ENCODE measurements at places on chromosomes 3 and 15.

- DNase-seq: no peak
These were observed 23.6 kb downstream of the PYGO1 start for GRCh38 chr15:55564347-55565145.

- DNase-seq: peak; percentile 41
These were observed 48.5 kb downstream of the KATNBL1 start for GRCh38 chr15:34161329-34161963.

DNA sequence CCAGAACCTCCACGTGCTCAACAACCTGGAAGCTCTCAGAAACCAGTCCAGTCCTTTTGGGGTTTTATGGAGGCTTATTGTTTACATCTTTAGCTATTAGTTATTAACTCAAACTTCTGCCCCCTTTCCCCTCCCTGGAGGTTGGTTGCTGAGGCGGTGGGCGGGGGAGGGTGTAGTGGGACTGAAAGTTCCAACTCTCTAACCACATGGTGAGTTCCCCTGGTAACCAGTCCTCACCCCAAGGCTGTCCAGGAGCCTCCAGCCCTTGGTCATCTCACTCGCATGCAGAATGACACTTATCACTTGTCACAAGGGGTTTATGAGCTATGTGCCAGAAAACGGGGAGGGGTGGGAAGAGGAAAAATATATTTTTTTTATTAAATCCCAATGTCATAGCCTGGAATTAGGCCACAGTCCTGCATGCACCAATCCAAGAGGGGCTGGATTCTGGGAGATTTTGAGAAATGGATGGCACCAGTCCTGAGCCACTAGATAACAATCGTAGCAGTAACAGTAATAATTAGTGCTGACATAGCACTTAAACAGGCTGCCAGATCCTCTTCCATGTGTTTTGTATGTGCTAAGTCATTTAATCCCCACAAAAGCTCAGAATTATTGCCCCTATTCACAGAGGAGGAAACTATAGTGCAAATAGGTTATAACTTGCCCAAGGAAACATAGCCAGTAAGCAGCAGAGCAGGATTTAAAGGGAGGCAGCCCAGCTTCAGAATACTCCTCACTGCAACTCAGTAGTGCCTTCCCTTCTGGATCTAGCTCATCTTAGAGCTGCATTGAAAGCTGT, 85.7 kb downstream of the CRYGS start:
- DNase-seq: no peak

- no peak for DNase-seq
These were observed 41.0 kb downstream of the LEKR1 start for GRCh38 chr3:156867174-156867573.

DNA sequence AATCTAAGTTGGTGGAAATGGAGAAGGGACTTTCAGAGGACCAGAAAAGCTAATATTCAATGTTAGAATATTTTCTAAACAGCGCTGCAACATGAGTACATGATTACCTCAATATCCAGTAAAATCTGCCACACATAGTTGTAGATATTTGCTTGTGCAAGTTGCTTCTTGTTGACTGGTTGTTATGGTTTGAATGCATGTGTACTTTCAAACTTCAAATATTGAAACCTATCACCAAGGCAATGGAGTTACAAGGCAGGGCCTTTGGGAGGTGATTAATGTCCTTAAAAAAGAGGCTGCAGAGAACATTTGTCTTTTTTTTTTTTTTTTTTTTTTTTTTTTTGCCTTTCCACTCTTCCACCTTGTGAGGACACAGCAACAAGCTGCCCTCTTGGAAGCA, 49.9 kb downstream of the TMCO5A start:
- peak; percentile 70 for DNase-seq

DNA sequence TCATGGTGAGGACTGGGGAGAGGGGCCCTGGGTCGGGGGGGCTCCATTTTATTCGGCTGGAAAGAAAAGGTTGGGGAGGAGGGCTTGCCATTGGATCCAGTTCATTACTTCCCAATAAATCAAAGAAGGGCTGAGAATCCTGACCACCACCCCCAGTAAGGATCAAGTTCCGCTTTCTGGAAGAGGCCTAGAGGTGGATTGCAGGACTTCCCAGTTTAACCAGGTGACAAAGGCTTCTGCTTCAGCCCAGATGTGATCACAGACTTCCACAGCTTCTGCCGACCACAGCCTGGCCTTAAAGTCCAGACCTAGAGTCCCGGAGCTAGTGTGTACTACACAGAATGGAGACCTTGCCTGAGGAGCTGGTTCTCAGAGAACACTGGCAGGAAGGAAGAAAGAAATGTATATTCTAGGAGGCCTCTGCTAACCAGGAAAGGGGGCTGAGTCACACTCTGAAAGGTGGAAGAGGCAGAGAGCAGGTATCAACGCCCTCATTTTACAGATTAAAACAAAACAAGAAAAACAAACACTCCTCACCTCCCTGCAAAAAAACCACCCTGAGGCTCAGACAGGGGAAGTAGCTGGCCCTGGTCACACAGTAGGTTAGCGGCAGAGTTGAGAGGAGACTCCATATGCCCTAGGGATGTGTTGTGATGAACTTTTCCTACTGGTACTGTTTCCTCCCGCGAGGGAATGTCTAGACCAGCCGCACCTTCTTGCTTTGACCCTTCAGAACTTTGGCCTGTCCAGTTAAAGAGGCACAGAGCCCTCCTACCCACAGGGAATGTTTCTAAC, 1.1 kb upstream of the CEMIP start:
- DNase-seq: peak; percentile 59

DNA sequence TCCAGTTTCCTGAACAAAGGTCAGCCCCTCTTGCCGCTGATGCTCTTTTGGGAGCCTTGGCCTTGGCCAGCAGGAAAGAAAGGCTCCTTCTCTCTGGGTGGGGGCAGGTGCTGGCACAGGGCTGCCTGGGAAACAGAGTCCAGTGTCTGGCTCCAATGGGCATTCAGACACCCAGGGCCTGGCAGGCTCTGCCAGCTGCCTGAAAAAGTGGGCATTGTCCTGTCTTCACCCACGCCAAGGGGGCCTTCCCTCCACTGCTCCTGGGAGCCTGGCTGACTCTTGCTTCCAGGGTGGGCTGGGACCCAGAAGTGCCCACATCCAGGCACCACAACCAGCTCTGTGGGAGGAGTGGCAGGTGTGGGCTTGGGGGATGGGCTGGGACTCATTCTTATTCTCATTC, 62.7 kb downstream of the RHCG start:
- DNase-seq: no peak

- no peak for DNase-seq
These were observed 879.9 kb downstream of the TUSC7 start for GRCh38 chr3:117589454-117589853.

DNA sequence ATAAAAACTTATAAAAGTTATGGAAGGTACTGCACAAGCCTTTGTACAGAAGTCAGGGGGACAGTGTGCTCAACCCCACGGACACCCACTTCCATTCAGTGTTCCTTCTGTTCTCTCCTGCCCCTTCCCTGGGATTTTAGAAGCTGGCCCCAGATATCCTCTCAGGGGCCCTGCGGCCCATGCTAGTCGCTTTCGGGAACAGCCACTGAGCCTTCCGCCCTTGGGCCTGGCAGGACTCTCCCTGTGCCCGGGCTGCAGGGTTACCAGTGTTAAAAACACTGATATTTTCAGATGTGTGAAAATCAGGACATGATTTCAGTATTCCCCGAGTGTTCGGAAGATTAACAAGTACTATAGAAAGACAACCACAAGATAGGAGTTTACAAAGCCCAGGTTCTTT, 22.4 kb downstream of the FAN1 start:
- no peak for DNase-seq

DNA sequence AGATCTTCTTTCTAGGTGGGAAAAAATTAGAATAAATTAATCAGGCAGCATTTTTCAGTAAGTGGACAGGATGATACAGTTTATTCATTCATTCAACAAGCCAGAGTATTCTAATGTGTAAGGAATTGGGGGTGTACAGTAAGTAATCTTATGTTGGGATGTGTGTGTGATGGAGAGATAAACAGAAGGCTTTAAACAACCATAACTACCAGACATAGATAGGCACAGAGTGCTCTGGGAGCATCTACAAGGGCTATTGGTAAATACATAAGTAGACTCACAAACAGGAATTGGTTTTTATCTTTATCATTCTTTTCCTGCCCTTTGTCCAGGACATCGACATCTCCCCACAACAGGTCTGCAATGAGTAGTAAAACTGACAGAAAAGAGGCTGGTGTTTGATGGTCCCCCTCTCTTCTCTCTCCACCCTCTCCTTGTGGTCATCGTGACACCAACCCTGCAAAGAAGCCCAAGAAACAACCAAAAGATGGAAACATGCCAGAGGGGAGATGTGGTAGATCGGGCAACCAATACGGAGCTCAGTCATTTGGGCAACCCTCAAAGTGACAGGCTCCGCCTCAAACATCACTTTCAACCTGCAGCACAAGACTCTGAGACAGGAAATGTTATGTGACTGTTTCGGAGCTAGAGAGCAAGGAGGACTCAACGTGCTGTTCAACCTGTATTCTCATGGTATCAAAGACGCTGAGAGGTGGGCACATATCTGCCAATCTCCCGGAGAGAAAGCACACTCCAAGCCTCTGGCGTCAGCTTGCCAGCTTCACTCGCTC, 28.7 kb upstream of the B3GNT5 start:
- no peak for DNase-seq

DNA sequence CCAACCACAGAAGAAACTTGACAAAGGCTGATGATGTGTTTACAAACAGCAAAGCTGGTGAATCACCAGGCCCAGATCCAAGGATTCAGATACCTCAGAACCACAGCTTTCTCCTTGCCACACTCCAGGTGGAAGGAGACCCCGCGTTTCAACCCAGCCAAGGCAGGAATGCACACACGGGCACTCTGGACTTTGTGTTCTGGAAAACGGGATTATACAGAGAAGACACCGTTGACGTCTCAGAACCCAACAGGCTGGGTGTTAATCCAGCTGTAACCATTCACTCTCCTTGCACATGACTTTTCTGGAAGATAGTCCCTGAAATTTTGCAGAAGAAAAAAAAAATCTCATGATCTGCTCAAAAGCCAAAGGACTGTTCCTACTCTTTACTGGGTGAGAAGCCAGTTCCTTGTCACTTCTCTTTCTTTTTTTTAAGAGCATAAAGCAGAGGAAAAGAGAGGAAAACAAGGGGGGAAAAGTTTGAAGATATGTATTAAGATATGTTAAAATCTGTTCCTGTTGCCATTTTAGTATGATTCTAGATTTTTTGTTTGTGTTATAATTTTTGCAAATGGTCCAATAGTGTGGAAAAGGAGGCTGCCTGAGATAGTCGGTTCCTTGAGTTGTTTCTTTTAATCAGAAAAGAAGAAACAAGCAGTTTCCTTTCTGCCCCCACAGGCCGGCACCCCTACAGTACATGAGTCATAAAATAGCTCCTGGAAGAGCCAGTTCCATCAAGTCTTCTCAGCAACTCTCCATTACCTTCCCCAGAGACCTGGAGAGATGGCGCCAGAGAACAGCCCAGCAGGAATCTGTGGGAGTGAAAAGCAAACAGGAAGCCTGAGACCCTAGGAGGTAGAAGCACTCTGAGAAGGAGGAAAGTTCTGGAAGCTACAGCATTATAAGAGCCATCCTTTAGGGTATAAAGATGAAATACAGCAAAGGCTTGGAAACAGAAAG, 73.1 kb downstream of the RORA start:
- DNase-seq: peak; percentile 26

GRCh38 chr15:35514759-35515158, 31.2 kb downstream of the DPH6 start:
- no peak for DNase-seq

Data from mammary epithelial cell (primary cell).